GM23248 (cell line): ENCODE measurements at places on chromosomes 7 and 10. TPM values are rescaled to one million over a fixed set of nuclear protein-coding genes. Genes with fewer than 3 reads are reported as not detected.

DNA sequence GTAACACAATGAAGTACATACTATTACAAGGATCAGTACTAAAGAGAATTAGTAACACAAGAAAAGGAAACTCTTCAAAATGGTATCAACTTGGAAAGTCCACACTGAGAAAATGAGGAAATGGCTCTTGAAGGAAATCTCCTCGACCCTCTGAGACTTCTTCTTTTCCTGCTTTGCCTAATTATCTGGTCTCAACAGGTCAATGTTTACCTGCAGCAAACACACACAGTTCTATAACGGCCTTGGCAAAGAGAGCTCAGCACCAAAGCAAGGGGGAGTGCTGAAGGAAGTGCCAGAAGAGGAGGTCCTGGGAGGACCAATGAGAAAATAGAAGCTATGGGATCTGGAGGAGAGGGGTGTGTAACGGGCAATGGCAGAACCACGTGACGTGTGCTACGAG is 21.9 kb downstream of the CHCHD3 start:
- H3K27ac ChIP-seq = no peak overlapping the region
- no peak overlapping the region for H3K4me3 ChIP-seq
- H3K27me3 ChIP-seq = no peaks in the 10 kb centered on the region
- DNase-seq = no peak
- no peaks in the 10 kb centered on the region for H3K4me1 ChIP-seq
- no peaks in the 10 kb centered on the region for H3K36me3 ChIP-seq

DNA sequence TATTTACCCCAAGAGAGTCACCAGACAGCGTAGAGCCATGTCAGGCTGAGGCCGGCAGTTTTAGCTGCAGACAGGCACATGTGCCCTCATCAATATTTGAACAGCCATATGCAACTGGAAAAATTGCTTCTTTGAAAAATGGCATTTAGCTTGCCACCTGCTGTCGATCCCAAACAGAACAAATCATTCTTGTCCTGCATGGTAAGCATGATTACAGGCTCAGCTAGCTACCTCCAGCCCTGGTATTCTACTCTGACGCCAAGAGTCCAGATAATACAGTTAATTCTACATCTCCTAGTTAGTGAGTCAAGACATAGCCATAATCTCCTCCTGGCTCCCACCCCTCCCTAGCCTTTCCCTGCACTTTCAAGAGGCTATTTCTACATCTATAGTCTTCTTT is 7.7 kb downstream of the CREB3L2 start:
- H3K27ac ChIP-seq = peak overlapping the region; percentile 94; the same call in 1 of the 2 replicates
- DNase-seq = no peak
- no peaks in the 10 kb centered on the region for H3K36me3 ChIP-seq
- peaks cover 81% of the 10 kb centered on the region for H3K4me1 ChIP-seq

DNA sequence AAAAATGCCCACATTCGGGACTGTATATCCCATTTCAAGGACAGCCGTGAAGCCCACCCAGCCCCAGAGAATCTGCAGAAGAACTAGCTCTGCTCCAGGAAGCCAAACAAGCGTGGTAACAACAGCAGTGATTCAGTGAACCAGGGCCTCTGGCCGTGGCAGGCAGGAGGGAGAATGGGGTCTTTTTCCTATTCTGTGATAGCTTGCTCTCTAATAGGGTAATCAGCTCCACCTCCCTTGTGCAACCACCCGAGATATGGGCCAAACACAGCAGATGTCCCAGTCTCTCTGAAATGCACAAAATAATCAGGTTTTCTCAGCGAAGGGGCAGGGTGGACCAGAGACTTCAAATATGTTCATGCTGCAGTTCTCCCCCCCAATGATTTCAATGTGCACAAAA is 35.8 kb downstream of the CHST15 start:
- H3K27ac ChIP-seq = no peak overlapping the region
- H3K4me3 ChIP-seq = no peak overlapping the region
- H3K27me3 ChIP-seq = peaks cover 23% of the 10 kb centered on the region
- no peaks in the 10 kb centered on the region for H3K4me1 ChIP-seq

DNA sequence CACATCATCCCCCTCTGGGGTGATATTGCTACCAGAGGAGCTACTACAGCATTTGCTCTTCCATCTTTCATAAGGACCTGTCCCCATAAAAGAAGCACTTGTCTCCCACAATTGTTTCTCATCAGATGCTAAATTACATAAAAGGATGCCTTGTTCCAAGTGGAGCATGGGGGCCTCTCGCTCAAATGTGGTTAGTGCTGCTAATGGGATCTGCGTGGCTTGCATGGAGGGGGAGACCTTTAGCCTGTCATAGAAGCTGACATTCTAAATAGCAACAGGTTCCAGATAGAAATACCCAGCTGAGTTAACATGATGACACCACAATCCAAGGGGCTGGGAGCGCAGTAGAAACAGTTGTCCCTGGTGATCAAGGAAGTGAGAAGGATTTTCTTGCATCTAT is 257.9 kb downstream of the SFMBT2 start:
- no peak overlapping the region for H3K4me3 ChIP-seq
- no peak for DNase-seq
- H3K27ac ChIP-seq = no peak overlapping the region
- no peaks in the 10 kb centered on the region for H3K4me1 ChIP-seq
- no peaks in the 10 kb centered on the region for H3K36me3 ChIP-seq
- no peaks in the 10 kb centered on the region for H3K27me3 ChIP-seq

DNA sequence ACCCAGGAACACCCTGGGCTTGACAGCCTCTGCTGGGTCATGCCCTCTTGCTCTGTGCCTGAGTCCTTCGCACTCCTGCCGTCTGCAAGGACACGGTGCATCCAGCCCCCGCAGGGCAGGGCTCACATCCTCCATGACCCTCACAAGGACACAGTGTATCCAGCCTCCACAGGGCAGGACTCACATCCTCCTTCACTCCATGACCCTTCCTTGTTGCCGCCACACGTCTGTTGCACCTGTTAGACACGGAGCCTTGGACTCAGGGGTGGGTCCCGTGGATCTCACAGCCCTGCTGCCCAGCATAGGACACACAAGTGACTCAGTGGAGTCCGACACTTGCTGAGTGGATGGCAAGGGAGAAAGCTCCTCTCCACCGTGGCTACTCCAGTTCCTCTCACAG is 500.8 kb downstream of the DNAJB6 start:
- H3K36me3 ChIP-seq = no peaks in the 10 kb centered on the region
- no peaks in the 10 kb centered on the region for H3K4me1 ChIP-seq
- DNase-seq = no peak
- no peak overlapping the region for H3K27ac ChIP-seq
- H3K4me3 ChIP-seq = no peak overlapping the region
- H3K27me3 ChIP-seq = no peaks in the 10 kb centered on the region

DNA sequence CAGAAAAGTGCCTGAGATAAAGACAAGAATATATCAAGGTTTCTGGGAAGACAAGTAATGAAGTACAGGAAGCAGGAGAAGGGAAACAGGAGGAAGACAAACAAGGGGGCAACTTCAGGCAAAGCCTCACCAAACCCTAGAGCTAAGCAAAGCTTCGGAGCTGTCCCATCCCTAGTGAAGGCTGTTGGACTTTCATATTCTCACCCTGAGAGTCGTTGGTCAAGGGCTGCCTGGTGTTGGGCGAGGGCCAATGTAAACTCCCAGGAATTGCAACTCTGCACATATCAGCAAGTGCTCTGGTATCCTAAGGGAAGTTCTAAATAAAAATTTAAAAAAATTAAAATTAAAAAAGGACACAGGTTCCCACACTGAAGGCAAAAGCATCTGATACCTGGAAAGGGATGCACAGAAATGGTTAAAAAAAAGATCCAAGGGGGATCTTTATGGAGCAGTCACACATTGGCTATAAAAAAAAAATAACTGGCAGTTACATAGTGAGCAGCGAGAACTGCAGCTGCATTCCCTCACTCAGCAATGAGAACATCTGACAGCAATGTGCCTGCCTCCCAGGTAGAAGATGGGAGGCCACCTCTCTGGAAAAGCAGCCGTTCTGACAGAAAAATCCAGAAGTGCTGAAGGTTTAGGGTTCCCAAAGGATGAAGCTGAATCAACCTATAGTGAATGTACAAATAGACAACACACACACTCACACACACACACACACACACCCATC is 304.7 kb downstream of the WDR11 start:
- no peak overlapping the region for H3K4me3 ChIP-seq
- no peak overlapping the region for H3K27ac ChIP-seq
- H3K4me1 ChIP-seq = no peaks in the 10 kb centered on the region
- DNase-seq = no peak
- H3K36me3 ChIP-seq = no peaks in the 10 kb centered on the region

GRCh38 chr10:7589748-7590147 is 77.0 kb downstream of the ITIH5 start:
- H3K36me3 ChIP-seq = no peaks in the 10 kb centered on the region
- no peaks in the 10 kb centered on the region for H3K27me3 ChIP-seq
- H3K4me1 ChIP-seq = no peaks in the 10 kb centered on the region
- DNase-seq = no peak

DNA sequence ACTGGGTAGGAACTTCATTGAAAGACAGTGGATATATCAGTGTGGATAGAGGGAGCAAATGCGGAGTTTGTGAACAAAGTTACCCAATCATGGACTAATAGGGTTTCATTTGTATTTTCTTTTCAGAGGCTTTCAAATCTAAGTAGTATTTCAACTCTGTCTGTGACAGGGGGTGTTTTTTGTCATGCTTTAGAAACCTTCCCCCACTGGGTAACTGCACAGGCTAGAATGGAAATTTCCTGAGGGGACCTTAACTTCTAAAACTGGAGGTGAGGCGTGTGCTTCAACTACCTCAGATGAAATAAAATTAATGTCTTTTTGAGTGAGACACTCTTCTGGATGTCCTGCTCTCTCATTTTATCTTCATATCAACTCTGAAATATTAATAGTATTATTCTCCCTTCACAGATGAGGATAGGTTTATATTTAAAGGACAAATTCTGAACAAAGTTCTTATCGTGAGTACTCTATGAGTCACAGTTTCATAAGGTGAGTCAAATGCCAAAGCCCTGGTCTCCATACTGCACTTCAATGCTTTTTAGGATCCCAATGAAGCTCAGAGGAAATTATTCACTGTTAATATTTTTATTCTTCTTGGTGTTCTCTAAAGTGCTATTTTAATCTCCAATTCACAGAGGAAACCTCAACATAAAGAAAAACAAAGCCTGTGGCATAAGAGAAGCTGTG is 770.6 kb downstream of the CCSER2 start:
- no peak overlapping the region for H3K27ac ChIP-seq
- no peaks in the 10 kb centered on the region for H3K27me3 ChIP-seq
- no peak overlapping the region for H3K4me3 ChIP-seq
- DNase-seq = no peak
- H3K4me1 ChIP-seq = no peaks in the 10 kb centered on the region
- no peaks in the 10 kb centered on the region for H3K36me3 ChIP-seq

- H3K4me1 ChIP-seq = peaks cover 52% of the 10 kb centered on the region
- no peak for DNase-seq
- H3K4me3 ChIP-seq = no peak overlapping the region
- no peaks in the 10 kb centered on the region for H3K27me3 ChIP-seq
- peaks cover 60% of the 10 kb centered on the region for H3K36me3 ChIP-seq
- no peak overlapping the region for H3K27ac ChIP-seq
Measured at GRCh38 chr10:46014683-46015405, 15.6 kb downstream of the NCOA4 start.

- H3K4me3 ChIP-seq = no peak overlapping the region
- H3K36me3 ChIP-seq = no peaks in the 10 kb centered on the region
- H3K27ac ChIP-seq = no peak overlapping the region
- H3K4me1 ChIP-seq = no peaks in the 10 kb centered on the region
- DNase-seq = peak; percentile 23
Measured at GRCh38 chr10:17432723-17433122, 21.7 kb downstream of the ST8SIA6 start.

DNA sequence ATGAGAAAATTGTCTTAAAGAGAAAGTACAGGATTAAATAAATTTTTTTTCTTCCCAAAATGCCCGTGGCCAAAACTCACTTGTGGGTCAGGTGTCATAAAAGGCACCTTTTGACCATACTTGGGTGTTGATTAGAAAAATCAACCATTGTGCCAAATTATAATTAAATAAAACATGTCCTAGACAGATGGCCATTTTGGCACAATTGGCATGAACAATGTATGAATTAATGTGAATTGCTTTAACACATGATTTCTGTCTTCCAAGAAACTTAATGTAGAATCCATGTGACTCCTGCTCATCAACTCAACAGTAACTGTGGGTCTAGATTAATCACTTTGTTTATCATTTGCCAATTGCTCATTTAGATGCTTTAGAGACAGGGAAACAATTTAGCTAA is 64.0 kb downstream of the CSTF2T start:
- H3K4me1 ChIP-seq = peaks cover 4% of the 10 kb centered on the region; the same call in 1 of the 2 replicates
- H3K4me3 ChIP-seq = no peak overlapping the region
- H3K27ac ChIP-seq = no peak overlapping the region
- H3K27me3 ChIP-seq = no peaks in the 10 kb centered on the region
- DNase-seq = no peak
- no peaks in the 10 kb centered on the region for H3K36me3 ChIP-seq

DNA sequence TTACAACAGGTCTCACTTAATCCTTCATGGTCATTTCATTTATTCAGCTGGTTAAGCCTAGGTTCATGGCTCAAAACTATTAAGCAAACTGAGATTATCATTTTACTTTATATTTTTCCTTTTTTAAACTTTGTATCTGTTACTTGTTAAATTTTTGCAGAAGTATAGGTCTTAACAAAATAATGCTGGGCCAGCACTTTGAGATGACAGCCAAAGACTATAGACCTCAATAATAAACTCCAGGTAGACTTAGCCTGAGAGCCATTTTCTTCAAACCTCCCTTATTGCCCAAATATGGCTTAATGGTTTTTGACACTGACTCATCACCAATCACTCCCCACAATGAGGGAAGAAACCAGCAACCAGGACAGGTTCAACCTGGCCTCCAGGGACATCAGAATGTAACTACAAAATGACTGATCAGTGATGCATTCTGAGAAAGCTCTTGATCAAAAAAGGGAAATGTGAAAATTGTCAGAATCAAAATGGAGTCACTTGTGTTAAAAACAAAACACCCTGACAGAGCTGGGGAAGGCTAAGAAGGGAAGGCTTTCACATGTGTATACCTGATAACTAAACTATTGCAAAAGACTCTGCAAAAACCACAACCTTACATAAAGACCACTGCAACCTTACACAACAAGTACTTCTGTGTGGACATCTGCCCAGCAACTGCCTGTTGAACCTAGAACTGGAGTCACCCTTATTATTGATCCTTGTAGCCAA is 2.1 kb upstream of the CCDC126 start:
- H3K27me3 ChIP-seq = no peaks in the 10 kb centered on the region
- no peak for DNase-seq
- H3K27ac ChIP-seq = no peak overlapping the region
- no peaks in the 10 kb centered on the region for H3K36me3 ChIP-seq

DNA sequence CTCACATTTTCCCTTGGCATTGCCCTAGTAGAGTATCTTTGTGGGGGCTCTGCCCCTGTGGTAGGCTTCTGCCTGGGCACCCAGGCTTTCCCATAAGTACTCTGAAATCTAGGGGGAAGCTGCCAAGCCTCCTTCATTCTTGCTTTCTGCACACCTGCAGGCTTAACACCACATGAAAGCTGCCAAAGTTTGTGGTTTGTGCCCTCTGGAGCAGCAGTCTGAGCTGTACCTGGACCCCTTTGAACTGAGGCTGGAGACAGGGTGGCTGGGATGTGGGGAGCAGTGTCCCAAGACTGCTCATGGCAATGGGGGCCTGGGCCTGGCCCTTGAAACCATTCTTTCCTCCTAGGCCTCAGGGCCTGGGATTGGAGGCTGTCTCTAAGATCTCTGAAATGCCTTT is 35.0 kb upstream of the TMEM273 start:
- H3K27me3 ChIP-seq = no peaks in the 10 kb centered on the region; the same call in 1 of the 2 replicates
- peaks cover 10% of the 10 kb centered on the region for H3K4me1 ChIP-seq
- H3K27ac ChIP-seq = no peak overlapping the region
- no peak for DNase-seq
- no peak overlapping the region for H3K4me3 ChIP-seq

The CUZD1 gene
- total RNA-seq = 0.11 and 0.13 TPM in 2 replicates

The DHTKD1 gene
- total RNA-seq = 8.2 and 9.2 TPM in 2 replicates

The ADCK2 gene
- 27.1 and 29.0 TPM in 2 replicates for total RNA-seq
